Activated CD8-positive, alpha-beta memory T cell treated with anti-CD3 and anti-CD28 coated beads for 4 hours (primary cell): ENCODE measurements at places on chromosomes 5 and 9.

- DNase-seq, result no peak
These were observed 258.9 kb downstream of the IZUMO3 start for GRCh38 chr9:24286761-24287160.

GRCh38 chr5:101142102-101142501, 239.0 kb upstream of the ST8SIA4 start:
- DNase-seq, result no peak

- no peak for DNase-seq
These were observed 107.5 kb downstream of the GALNT10 start for GRCh38 chr5:154298065-154298464.

DNA sequence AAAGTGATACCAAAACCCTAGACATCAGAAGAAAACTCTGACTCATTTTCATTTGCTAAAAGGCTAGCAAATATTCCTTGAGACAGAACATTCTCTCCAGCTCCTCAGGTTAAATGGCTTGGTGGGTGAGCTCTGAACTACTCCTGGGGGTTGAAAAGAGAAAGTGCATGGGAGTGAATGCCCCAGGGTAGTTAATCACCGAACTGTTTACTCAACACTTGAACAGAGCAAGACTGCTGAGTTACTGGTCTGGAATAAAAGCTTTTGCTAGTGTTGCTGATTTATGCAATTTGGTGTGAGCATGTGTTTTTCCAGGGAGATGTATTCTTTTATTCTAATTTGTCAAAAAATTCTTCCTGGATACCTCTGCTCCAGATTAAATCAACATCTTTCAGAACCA, 88.3 kb upstream of the PRDM9 start:
- DNase-seq, result no peak

GRCh38 chr9:113241161-113241560, 19.8 kb downstream of the SLC31A1 start:
- no peak for DNase-seq

DNA sequence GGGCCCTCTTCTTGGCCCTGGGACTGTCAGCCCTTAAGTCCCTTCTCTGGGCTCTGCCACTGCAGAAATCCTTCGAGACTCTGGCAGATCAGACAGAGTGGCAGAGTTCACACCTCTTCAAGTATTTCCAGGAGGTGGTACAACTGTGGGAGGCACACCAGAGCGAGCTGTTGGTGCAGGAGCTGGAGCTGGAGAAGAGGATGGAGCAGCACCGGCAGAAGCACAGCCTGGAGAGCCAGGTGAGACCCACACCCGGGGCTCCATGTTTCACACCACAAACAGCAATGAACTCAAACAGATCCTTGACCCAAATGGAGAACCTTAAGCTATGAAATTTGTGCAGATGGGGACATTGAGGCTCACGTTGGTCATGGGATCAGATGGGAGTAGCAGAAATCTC, 17.5 kb downstream of the CCDC180 start:
- DNase-seq, result no peak

- DNase-seq, result no peak
These were observed 6.0 kb downstream of the DMRT1 start for GRCh38 chr9:847505-847904.

DNA sequence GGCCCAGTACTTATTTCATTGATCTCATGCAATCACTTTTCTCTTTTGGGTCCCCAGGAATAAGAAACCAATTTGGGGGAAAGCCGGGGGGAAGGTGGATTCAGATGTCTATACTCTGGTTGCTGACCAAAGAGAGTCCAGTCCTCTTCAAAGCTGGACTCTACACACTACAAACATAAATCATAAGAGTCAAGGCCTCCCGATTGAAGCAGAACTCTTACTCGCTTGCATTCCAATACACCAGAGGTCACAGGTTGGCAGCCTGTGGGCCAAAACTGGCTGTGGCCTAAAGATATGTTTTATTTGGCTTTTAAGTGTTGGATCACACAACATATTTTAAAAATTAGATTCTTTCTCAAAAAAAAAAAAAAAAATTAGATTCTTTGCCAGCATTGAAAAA, 311.4 kb upstream of the MSX2 start:
- DNase-seq, result no peak

GRCh38 chr9:127452691-127453090, 1.4 kb downstream of the LRSAM1 start:
- DNase-seq, result no peak

GRCh38 chr5:122200450-122200849, 71.1 kb downstream of the ZNF474 start:
- no peak for DNase-seq

DNA sequence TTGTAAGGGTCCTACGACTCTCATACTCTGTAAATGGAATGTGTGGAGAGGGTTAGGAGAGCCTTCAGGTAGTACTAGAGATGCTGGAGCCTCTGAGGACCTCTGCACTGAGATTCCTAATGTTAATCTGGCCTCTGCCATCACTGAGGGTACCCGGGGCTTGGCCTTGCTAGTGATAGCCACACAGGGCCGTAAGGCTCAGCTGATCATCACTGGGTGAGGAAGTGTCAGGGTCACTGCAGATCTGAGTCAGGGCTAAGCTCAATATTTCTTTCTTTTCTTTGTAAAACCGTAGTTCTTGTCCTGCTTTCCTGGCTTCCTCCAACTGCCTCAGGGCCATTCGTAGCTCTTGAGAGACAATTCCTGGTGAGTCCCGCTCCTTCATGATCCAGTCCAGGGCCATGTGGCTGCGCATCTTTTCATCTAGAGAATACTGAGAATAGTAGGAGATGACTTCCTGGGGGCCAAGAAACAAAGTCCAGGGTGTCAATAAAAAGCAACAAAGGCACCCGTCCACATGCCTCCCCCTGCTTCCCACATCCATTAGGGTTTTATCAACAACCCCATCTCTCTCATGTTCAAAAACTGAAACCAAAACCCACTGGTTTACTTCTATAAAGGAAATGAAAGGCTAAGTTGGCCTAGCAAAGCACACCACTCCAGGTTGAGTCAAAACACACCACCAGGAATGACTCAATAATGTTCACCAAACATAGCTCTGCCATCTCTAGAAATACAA, 47.7 kb downstream of the LIX1 start:
- no peak for DNase-seq

- no peak for DNase-seq
These were observed 404.4 kb downstream of the ARHGEF28 start for GRCh38 chr5:74030371-74030770.

GRCh38 chr5:106637275-106637674, 1033.5 kb downstream of the EFNA5 start:
- no peak for DNase-seq
